NCI-H69 (cell line): ENCODE measurements at places on chromosomes 7 and 10.
A peak's percentile ranks its signal among the peaks of the same experiment; 100 is the strongest.

GRCh38 chr10:103734731-103735130 is 120.6 kb downstream of the SH3PXD2A start:
- DNase-seq, result no peak

DNA sequence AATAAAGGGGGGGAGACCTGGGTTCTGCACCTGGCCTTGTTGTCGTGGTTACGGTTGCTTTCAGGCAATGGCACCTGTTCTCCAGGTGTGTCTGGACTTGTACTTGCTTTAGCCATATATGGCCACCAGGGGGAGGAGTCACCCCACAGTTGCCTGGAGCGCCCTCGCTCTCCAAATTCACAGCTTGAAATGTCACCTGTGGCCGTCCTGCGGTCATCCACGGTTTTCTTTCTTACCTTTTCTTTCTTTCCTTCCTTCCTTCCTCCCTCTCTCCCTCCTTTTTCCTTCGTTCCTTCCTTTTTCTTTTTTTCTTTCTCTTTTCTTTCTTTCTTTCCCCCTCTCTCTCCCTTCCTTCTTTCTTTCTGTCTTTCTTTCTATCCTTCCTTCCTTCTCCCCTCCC is 157.2 kb upstream of the ZNF92 start:
- peak; percentile 84 for DNase-seq

- DNase-seq, result no peak
Measured at GRCh38 chr10:27356738-27357137, 116.1 kb upstream of the ACBD5 start.

GRCh38 chr7:127983804-127984332 is 47.4 kb downstream of the LRRC4 start:
- peak; percentile 74 for DNase-seq

DNA sequence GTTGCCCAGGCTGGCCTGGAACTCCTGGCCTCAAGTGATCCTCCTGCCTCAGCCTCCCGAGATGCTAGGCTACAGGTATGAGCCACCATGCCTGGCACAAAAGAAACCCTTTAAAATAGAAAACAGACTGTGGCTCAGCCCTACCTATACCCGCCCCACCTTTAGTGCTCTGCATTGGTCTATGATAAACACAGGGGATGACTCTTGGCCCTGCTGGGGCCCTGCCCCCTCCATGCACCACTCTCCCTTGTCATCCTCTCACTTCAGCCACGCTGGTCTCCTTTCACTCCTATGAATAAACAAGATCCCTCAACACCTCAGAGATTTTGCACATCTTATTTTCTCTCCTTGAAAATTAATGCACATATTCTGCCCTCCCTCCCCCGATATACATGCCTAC is 251.4 kb upstream of the KLF14 start:
- DNase-seq, result no peak

DNA sequence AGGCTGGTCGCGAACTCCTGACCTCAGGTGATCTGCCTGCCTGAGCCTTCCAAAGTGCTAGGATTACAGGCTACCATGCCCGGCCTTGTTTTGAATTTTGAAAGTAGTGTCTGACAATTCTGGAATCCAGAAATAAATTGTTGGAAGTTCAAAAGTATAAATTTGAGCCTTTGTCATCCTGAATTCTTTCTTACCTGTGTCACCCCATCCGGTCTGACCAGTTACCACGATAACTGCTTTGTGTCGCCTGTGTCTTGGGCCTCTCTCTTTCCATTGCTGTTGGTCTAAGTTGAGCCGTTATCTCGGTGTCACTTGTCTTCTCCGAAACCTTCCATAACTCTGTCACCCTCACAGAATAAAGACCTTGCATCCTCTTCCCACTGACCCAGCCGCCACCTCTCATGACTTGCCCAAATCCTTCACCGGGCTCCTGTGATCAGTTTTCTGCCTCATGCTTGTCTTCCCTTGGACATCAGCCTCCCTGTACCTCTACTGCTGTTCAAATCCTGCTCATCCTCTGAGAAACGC is 18.6 kb downstream of the CUL1 start:
- no peak for DNase-seq

DNA sequence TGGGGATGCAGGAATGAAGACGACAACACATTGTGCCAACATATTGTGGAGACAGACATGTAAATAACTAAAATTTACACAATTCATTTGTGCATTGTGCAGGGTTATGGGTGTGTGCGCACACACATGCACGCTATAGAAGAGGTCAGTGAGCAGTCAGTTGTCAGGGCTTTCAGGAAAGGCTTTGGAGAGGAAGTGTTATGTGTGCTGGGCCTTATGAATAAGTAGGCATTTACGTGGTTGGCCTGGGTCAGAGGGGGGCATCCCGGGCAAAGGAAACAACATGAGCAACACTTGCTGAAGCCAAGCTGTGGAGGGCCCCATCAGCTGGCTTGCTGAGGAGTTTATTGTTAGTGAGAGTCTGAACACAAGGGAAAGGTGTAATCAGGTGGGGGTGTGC is 4.1 kb downstream of the PRXL2A start:
- no peak for DNase-seq

GRCh38 chr10:76915316-76915715 is 722.3 kb downstream of the KCNMA1 start:
- no peak for DNase-seq

- DNase-seq, result peak; percentile 36
Measured at GRCh38 chr7:123537026-123537642, 2.7 kb upstream of the IQUB start.

GRCh38 chr10:42428534-42428933 is 209.8 kb downstream of the ZNF33B start:
- DNase-seq, result no peak

DNA sequence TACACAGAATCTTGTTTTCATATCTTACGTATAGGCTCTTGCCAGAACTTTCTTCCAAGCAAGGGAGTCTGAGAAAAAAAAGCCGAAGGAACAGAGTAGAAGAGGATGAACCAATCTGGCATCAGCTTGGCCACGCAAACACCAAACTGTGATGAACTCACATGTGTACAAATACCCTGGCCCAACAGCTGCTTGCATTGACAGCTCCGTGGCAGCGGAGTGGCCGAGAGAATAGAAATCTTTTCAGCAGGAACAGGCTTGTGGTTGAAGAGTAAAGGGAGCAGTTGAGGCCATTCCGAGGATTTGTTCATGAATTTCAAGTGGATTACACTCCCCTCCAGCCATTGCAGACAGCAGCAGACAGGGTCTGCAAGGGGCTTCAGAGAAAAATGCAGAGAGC is 173.8 kb upstream of the PLXNA4 start:
- DNase-seq, result no peak

- peak; percentile 86 for DNase-seq
Measured at GRCh38 chr10:117534321-117535297, 7.9 kb upstream of the EMX2 start.
